ENCODE measurements at places on chromosomes 13 and 19.

DNA sequence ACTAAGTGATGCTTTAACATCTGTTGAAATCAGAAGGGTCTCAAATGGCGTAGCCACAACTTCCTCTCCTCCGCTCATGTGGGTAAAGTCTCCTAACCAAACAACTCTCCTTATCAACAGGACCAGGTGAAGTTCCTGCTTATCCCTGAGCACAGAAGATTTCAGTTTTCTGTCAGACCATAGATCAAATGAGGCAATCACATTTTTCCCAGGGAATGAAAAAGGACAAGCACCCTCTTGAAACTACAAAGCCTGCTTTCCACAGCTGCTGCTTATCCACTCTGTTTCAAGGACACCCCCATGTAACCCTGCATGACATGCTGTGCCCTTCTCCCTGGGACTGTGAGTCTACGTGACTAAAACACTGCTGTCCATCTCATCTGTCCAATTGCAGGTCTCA, 788.3 kb upstream of the SLITRK5 start:
- DNase-seq: no peak

DNA sequence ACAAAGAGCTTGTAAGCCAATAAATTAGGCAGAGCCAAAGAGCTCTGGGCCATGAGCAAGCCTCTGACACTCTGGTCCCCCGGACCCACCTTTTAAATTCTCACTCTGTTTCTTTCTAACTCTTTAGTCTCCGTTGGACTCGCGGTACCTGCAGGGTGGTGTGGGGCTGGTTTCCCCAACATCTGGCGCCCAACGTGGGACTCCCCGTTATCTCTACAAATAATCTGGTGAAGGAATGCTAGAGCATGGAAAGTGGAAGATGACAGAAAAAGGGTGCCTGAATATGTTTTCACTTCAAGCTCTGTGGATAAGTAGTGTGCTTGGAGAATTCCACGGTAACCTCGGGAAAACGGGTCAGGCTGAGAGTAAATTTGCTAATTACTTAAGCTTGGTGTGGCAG, 36.5 kb upstream of the CYP2B6 start:
- no peak for DNase-seq

DNA sequence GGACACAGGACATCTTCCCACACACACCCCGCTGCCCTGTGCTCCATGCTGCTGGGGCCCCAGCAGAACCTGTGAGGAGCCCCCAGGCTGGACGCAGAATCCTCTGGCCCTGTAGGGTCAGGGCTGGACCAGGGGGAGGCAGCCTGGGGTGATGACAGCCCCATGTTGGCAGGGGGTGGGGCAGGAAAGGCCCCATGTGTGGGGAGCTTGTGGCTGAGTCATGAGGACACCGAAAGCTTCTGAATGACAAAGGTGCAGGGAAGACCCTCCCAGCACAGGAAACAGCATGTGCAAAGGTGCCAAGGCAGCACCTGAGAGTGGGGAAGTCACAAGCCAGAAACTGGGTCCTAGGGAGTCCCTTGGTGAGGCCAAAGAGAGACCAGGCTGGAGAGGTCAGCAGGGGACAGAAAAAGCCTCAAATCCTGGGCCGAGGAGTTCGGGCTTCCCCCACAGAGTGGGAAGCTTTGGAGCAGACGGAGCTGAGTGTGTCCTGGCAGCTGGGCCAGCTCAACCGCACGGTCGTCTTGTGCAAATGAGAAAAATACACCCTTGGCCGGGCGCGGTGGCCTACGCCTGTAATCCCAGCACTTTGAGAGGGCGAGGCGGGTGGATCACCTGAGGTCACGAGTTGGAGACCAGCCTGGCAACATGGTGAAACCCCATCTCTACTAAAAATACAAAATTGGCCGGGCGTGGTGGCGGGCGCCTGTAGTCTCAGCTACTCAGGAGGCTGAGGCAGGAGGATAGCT, 17.5 kb downstream of the ATP8B3 start:
- no peak for DNase-seq

GRCh38 chr19:4709440-4710280, 14.0 kb downstream of the DPP9 start:
- no peak for DNase-seq

DNA sequence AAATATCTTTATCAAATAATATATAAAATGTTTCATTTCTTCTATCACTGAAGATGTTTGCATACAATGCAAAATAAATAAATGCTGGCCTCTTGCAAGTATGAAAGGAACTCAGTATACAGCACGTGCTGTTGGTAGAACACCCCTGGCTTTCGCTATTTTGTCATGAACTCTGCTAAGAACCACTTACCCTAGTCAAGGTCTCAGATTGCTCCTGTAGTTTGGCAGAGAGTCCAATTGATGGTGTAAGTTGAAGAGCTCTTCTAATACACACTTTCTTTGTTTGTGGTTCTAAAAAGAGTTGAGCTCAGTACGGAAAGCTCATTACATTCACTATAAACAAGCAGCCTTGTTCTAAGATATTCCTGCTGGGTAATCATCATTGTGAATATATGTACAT, 1258.9 kb downstream of the EFNB2 start:
- DNase-seq: no peak

- no peak for DNase-seq
Observed at GRCh38 chr13:77865622-77866021, 53.0 kb downstream of the EDNRB start.

DNA sequence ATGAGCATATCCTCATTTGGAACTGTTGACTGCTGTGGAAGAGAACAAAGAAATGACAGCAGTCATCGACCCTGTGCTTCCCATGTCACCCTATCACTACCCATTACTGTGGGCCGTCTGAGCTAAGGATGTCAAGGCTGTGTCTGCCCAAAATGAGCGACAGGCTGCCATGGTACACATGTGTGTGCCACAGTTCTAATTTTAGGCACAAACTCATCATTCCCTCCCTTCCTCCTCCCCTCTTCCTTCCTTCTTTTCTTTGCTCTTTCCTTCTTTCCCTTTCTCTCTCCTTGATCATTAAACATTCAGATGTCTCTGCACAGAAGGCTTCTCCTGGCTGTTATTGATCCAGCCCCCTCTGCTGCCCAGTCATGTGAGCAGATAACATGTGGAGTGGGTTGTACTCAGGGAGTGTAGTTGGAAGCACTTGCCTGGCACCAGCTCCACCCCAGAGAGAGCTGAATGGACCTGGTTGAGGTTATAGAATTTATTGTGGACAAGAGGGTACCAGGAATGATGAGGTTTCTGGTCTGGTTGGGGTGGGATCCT, 6.3 kb downstream of the FGF9 start:
- DNase-seq: no peak

Measured in H54 (cell line).